ENCODE measurements at places on chromosomes 4 and X.

- DNase-seq = no peak
Measured at GRCh38 chrX:39204353-39204752, 403.1 kb downstream of the MID1IP1 start.

GRCh38 chrX:132676561-132677186 lies 187.8 kb upstream of the MBNL3 start:
- peak; percentile 25 for DNase-seq

GRCh38 chr4:57113870-57114269 lies 3.7 kb upstream of the IGFBP7 start:
- no peak for DNase-seq

- no peak for DNase-seq
Measured at GRCh38 chr4:4887426-4887825, 28.0 kb downstream of the MSX1 start.

GRCh38 chr4:98574816-98575215 lies 83.6 kb downstream of the TSPAN5 start:
- no peak for DNase-seq

DNA sequence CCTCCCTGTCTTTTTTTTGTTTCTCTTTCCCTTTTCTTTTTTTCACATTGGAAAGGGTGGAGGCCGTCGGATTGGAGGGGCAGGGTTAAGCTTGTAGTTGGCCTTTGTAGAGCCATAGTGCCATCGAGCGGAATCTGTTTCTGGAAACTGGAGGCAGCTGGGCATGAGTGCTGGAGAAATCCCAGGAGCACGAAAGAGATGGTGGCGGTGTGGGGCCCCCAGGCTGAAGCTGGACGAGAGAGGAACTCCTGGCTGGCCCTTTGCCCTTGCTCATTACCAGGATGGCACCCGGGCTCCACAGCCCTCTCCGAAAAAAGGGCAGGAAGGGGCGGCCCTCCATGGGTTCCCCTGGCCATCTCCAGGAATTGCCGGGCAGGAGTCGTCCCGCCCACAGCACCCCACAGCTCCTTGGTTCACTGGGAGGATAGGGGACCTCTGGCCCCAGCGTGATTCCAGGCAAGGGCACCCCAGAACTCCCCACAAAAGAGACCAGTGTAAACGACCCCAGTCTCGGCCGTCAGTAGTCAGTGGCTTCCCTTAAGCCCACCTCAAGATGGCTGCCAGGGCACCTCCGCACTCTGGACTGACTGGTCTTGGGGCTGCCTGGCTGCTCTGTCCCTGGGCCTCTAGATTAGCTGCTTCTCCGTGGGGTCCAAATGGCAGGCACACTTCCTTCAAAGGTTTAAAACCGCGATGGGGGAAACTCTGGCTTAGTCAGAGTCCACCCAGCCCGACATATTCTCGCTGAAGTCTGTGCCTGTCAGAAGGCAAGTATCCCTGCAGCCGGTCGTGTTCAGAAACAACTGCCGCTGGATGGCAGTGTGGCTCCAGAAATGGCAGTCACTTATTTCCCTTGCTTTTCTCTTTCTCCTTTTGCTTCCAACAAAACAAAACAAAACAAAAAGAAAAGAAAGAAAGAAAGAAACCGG lies 74.1 kb downstream of the NBDY start:
- peak; percentile 13 for DNase-seq
